Left lobe of liver (tissue), 2 donors: ENCODE measurements at places on chromosomes 2 and 18.

GRCh38 chr2:45821558-45822271 is 170.2 kb downstream of the PRKCE start:
- DNase-seq = peak; percentile 86

DNA sequence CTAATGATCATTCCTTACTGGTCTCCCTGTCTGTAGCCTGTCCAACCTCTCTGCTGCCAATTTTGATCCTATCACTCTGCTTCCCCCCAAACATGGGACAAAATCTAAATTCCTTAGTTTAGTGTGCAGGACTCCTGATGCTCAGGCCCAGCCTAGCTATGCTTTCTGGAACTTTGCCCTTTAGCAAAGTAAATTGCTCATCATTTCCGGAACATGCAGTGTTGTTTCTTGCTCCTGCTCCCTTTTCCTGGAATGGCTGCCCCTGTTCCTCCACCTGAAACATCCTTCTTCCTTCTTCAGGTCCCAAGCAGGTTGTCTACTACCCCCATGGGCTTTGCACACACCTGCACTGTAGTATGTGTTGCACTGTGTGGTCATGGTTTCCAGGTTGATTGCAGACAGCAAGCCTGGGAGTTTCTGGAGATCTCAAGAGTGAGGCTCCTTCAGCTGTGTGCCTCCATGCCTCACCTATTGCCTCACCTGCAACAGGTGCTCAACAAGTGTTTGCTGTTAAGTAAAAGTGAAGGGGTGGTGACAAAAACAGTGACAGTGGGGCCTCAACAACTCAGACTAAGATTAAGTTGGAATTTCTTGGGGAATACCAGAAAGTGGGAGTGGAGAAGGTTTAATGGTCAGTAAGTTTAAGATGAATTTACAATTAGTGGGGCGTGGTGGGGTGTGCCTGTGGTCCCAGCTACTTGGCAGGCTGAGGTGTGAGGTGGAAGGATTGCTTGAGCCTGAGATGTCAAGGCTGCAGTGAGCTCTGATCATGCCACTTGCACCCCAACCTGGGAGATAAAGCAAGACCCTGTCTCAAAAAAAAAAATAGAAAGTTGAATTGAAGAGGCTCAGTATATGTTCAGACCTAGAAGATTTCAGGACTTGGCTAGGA is 120.0 kb downstream of the DNAH6 start:
- no peak for DNase-seq

GRCh38 chr18:64528646-64529045 is 379.8 kb upstream of the LINC00305 start:
- no peak for DNase-seq

GRCh38 chr2:177327009-177327408 is 62.5 kb upstream of the NFE2L2 start:
- no peak for DNase-seq

- no peak for DNase-seq
Observed at GRCh38 chr2:160913323-160913722, 246.9 kb upstream of the TANK start.

- no peak for DNase-seq
Observed at GRCh38 chr2:189178726-189179569, 613 bp downstream of the COL5A2 start.

GRCh38 chr2:33219114-33219513 is 257.3 kb upstream of the RASGRP3 start:
- DNase-seq = no peak

- no peak for DNase-seq
Observed at GRCh38 chr2:194252127-194252526, 1404.9 kb upstream of the SLC39A10 start.

- DNase-seq = no peak
Observed at GRCh38 chr18:54203914-54204313, 20.6 kb downstream of the MBD2 start.

DNA sequence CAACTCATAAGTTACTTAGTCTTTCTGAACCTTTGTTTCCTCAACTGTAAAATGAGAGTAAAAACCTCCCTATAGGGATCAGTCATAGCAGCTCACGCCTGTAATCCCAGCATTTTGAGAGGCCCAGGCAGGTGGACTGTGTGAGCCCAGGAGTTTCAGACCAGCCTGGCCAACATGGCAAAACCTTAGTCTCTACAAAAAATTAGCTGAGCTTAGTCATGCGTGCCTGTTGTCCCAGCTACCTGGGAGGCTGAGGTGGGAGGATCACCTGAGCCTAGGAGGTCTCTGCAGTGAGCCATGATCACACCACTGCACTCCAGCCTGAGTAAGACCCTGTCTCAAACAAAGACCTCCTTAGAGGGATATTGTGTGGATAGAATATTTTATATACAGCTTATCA is 2.3 kb downstream of the GPR155 start:
- DNase-seq = no peak

GRCh38 chr2:218992703-218993344 is 398 bp downstream of the CRYBA2 start:
- DNase-seq = no peak

GRCh38 chr2:99520195-99520594 is 30.4 kb upstream of the REV1 start:
- no peak for DNase-seq

DNA sequence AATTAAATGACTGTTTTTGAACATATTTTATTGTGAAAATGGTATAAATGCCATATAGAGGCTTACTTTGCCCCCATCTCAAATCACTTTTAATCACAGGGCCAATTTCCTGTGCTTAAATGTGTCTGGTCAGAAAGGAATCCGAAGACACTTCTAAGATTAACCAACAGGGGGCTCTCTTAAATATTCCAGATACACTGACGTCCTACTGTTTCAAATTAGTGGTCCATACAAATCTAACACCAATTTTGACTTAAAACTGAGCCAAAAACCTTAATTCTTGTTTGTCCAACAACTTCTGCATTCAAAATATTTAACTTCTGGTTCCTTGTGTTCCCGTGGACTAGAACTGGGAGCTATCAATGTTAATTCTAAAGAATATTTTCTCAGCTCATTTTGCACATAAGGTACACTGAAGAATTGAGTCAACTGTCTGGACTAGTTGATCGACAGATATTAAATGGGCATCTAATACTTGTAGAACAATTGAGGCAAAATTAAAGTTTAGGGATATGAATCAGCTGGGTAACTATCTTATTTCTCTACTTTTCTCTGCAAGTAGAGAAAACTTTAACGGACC is 557.5 kb downstream of the ARHGAP15 start:
- DNase-seq = no peak

DNA sequence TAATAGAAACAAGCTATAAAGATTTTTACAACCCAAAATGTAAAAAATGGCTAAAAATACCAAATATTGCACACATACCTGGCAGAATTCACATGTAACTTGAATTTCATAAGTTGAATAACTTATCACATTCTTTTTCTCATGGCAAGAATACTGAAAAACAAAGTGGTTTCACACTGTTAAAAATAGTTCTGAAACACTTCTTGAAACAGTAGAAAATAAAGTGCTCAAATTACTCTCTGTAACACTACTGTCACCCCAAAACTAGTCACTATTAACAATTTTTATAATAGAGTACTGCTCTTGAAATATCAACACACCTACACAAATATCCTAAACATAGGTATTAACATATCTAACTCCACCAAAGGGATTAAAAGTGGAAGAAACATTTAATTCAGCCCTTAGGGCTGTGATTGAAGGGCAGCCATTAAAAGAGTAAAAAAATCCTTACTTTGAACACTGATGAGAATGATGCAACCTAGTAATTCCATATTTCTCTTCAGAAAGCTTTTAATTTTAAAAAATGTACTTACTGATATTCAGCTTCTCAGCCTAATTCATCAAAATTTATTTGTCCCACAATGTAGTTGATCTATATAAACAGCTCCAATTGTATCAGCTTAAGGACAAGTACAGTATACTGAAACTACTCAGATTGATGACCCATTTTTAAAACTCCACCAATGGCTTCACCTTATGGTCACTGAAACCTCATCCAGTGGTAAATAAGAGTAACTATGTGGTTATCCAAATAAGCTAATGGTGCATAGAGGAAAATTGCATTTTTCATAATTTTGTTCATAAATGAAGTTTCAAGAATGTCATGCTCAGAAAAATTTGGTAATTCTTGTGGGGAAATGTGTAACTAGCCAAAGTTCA is 31.4 kb downstream of the ATF2 start:
- DNase-seq = no peak

DNA sequence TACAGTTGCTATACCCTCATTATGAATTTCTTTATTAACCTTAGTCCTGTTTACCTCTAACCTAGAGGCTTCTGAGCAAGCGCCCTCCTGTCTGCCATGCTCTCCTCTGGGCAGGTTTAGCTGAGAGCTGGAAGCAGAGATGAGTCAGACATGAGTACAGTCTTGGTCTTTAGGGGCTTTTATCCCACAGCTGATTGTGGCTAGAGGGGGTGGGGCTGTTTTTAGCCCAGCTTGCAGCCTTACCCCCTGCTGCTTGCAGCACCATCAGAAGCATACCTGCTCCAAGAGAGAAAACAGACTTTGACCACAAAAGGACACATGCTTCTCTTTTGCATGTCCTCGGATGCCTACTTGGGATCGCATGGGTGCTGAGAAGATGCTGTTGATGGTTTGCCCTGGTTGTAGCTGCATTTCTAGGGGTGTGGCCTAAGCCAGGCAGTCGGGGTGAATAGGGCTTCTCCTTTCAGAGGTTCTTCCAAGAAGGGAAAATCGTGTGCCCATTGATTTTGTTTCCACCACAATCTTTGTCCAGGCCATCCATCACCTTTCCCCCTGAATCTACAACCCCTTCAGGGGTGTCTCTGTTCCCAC is 115.0 kb upstream of the LGALSL start:
- no peak for DNase-seq

DNA sequence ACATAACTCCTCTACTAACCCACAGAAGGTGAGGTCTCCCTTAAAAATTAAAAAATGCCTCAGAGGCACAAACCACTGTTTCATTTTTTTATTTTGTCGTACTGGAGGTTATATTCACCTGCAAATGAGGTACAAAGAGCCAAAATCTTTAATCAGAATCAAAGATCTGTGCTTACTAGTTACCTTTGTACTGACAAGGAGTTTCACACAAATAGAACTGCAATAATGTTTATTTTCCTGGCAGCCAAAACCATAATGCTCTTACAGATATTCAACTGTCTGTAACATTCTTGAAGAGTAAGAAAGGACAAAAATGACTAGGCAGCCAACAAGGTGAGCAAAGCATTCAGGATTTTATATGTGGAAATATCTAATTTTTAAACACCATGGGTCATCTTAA is 105.1 kb upstream of the NOL4 start:
- DNase-seq = no peak

GRCh38 chr2:5538772-5539171 is 153.4 kb upstream of the SOX11 start:
- no peak for DNase-seq

DNA sequence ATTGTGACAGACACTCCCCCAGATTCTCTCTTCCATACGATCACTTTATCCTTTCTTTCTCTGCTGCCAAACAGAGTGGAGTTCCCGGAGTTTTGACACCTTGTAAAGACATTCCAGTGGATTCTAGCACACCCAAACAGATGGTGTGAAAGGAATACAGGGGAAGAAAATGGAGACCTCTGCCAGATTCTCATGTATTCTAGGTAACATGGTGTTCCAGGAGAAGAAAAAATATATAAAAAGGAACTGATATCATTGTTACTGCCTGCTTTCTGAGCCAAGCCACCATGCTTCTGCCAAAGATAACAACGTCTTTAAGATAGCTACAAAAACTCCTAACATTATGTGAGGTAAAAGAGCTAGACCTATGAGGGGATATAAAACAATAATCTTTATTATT is 136.5 kb downstream of the TXNL1 start:
- DNase-seq = no peak
